ENCODE measurements at places on chromosomes 16 and 17.

- no peak for DNase-seq
Measured at GRCh38 chr16:3971261-3971660, 90.7 kb upstream of the CREBBP start.

- DNase-seq, result peak; percentile 56
Measured at GRCh38 chr16:2919511-2920255, 8.0 kb downstream of the FLYWCH1 start.

GRCh38 chr17:8126491-8127066, 2.7 kb upstream of the HES7 start:
- peak; percentile 41 for DNase-seq

- DNase-seq, result no peak
Measured at GRCh38 chr16:78505544-78506366, 406.3 kb downstream of the WWOX start.

GRCh38 chr17:21001111-21001812, 41.5 kb downstream of the USP22 start:
- no peak for DNase-seq

- no peak for DNase-seq
Measured at GRCh38 chr17:59627770-59628171, 8.1 kb downstream of the CLTC start.

DNA sequence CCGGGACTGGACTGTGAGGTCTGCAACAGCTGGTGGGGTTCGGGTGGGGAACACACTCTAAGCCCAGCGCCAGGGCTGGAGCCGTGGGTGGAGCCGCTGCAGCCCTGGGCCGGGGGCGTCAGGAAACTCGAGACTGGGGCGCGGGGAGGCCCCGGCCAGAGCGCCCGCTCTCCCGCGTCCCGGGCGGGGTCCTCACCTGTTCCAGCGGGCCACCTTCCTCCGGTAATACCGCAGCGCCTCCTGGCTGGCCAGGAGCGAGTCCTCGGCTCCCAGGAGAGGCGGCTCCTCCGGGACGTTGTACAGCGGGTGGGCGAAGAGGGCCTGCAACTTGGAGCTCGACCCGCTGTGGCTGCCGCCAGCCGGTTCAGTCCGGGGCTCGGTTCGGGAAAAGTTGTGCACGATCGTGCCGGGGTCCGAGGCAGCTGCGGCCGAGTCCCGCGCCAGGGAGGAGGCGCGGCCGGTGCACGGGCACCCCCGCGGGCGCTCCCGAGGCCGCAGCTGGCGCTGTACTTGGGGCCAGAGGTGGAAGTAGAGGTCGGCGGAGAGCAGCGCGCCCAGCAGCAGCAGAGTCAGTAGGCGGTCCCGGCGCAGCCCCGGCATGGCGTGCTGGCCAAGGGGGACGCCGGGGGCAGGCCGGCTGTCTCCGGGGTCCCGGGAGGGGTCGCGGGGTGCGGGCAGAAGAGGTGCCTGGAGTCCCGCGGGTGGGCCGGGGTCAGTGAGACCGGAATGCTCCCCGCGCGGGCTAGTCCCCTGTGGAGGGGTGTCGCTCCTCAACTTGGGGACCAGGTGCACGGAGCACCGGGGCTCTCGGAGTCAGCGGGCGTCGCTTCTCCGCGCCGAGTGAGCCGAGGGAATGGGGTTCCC, 868 bp downstream of the FAM20A start:
- peak; percentile 11 for DNase-seq

- DNase-seq, result no peak
Measured at GRCh38 chr16:4775005-4775404, 8.0 kb upstream of the ZNF500 start.

DNA sequence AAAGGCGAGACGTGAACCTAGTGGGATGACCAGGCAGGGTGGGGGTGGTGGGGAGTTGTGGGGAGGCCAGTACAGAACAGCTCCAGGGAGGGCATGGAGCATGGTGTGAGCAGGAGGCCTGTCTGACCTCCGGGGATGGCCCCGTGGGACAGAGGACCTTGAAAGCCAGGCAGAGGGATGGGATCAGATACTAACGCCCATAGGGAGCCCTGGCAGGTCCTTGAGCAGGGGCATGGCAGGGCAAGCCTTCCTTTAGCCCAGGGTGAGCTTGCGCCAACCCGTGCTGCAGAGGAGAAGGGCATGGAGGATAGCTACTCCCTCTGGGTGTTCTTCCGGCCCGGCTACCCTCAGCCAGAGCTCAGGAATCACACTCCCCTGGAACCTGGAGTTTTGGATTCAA, 35.3 kb downstream of the TMEM235 start:
- DNase-seq, result no peak

DNA sequence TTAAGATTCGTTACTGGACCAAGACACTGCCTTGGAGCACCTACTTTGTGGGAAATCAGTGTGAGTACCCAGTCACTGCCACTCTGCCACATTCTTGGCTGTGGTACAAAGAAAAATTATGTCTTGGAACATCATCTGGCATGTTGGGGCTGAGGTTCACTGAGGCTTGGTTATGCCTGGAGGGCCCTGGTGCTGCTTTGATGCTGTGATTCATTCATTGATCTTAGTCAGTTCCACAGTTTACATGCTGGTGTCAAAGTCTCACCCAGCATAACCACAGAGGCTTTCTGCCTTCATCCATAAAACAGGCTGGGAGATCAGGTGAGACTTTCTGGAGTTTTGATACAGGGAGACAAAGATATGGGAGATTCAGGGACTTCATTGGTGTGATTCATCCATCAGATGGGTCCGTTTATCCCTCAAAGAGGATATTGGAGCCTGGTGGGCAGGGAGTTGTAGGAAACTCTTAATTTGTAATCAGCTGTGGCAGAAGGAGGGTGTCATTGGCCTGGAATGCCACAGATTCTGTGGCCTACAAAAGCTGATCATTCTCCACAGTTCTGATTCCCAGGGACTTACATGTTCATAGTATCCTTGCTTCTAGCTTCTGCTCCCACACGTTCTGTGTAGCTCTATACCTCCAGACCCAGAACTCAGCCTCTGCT, 322.5 kb downstream of the PMP22 start:
- no peak for DNase-seq

- DNase-seq, result no peak
Measured at GRCh38 chr17:45958994-45959665, 39.9 kb upstream of the STH start.

GRCh38 chr16:57017251-57017650, 27.9 kb downstream of the NLRC5 start:
- DNase-seq, result no peak

- DNase-seq, result no peak
Measured at GRCh38 chr17:2954898-2955445, 108.4 kb downstream of the OR1D5 start.

- DNase-seq, result peak; percentile 56
Measured at GRCh38 chr16:67278773-67279295, 498 bp upstream of the PLEKHG4 start.

- no peak for DNase-seq
Measured at GRCh38 chr17:34837876-34838478, 123.3 kb downstream of the CCT6B start.

All from activated naive CD4-positive, alpha-beta T cell treated with anti-CD3 and anti-CD28 coated beads, Interleukin-2, amount 50 U/mL, for 16 hours (primary cell).